MM.1S (cell line): ENCODE measurements at places on chromosomes 11 and 22.
A peak's percentile ranks its signal among the peaks of the same experiment; 100 is the strongest.

DNA sequence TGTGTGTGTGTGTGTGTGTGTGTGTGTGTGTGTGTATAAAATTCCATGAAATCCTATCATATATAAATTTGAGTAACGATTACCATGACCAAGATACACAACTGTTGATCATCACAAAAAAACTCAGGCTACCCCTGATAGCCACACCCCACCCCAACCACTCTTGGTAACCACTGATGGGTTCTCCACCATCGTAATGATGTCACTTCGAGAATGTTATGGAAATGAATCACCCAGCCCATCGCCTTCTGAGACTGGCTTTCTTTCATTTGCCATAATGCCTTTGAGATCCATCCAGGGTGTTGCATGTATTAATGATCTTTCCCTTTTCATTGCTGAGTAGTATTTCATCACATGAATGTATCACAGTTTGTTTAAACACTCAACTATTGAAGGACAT lies 496.0 kb downstream of the MIAT start:
- no peak for DNase-seq

GRCh38 chr22:21941921-21942320 lies 10.7 kb downstream of the PPM1F start:
- DNase-seq = no peak

DNA sequence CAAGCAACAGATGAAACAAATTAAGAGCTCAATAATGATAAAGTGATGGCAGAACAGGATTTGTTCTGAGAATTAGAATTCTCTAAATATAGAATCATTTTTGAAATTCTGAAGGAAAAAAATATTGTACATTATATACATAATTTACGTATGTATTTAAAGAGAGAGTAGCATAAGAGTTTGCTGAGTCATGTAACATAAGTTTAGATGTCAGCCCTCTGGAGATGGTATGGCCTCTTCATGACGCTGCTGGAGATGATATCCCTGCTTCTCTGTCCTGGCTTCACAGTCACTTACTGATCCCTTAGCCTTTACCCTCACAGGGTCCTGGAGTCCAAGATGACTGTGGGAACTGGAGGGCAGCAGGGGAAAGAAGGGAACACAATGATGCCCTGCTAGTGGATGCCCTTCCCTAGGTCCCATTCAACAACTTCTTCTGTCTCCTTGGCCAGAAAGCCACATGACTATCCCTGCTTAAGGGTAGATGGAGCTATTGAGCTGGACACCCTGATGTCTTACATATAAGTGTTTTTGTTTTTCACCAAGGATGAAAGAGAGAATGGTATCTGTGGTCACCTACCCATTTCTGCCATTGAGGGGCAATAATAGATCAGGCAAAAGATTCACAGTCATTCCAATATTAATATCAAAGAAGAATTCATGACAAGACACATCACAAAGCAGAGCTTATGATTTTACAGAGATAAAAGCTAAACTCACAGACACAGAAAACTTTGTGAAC lies 753.1 kb downstream of the TBC1D22A start:
- DNase-seq = peak; percentile 64

- no peak for DNase-seq
These were observed 78.3 kb downstream of the PAK1 start for GRCh38 chr11:77395460-77396173.

DNA sequence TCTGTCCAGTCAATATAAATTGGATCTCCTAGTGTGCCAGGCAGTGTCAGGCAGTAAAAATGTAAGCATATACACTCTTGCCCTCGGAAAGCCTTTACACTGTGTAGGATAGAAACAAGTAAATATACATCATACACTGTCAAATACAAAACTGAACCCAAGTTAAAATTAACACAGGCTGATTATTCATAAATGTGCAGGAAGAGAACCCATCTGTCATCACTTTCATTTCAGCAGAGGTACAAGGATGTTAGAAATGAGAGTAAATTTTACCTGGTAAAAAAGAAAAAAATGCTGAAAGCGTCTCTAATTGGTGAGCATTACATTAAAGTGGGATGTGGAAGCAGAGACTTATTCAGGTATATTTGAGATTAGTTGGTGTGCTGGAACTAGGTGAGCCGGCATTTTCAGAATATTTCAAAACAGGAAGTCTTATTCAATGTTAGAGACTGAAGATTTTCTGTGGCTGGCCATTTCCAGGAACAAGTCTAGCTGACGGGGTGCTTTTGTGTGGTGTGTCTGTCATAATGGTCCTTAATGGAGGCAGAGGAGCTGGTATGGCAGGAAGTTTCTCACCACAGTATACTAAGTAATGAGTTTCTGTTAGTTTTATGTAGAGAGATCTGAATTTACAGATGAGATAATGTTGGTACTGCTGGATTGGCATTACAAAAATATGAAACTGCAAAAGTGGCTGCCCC lies 192.6 kb downstream of the CASP12 start:
- DNase-seq = peak; percentile 96

GRCh38 chr11:33375688-33376311 lies 118.6 kb downstream of the HIPK3 start:
- peak; percentile 16 for DNase-seq

DNA sequence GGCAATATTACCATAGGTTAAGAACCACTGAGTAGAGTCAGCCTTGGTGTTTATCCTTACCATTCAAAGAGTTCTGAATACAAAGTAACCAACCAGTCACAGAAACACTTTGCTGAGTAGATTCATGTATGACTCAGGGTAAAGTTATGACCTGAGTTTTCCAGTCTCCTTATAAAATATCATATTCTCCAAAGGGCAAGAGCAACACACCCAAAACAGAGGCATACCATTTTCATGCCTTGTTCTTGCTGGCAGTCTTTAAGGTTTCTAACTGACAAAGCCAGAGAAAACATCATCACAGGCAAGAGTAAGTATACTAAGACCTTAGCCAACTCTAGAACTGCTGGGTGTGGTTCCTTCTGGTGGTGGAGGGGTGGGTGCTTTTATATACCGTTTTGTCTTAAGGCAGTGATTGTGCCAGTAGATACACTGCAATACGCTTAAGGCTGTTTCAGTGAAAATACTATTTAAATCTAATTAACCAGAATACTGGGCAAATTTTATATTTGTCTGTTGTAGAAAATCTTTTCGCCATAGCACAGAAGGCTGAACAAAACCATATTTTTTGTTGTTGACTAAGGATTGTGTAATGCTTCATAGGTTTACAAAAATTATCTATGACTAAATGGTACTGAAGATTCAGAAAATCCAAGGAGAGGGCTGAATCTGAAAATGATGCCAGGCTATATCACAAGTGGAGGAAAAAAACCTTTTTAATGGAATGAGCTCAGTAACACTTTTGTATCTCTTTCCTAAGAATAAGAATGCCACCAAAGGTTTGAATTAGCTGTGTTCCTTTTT lies 3.0 kb downstream of the ATL3 start:
- DNase-seq = no peak

- no peak for DNase-seq
These were observed 82.4 kb downstream of the ME3 start for GRCh38 chr11:86589856-86590589.

- no peak for DNase-seq
These were observed 18.9 kb downstream of the PLAAT3 start for GRCh38 chr11:63595296-63595695.

DNA sequence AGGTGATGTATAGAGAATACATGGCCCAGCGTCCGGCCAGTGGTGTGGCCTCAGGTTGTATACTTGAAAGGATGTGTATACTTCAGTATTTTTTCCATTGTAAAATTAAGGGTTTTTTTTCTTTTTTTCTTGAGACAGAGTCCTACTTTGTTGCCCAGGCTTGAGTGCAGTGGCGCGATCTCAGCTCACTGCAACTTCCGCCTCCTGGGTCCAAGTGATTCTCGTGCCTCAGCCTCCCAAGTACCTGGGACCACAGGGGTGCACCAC lies 15.8 kb downstream of the ZBTB16 start:
- DNase-seq = no peak

GRCh38 chr22:44489817-44490216 lies 8.2 kb downstream of the RTL6 start:
- DNase-seq = no peak

- no peak for DNase-seq
These were observed 51.9 kb upstream of the CDON start for GRCh38 chr11:126114486-126115126.

- no peak for DNase-seq
These were observed 41.2 kb upstream of the MICAL2 start for GRCh38 chr11:12069066-12069676.

DNA sequence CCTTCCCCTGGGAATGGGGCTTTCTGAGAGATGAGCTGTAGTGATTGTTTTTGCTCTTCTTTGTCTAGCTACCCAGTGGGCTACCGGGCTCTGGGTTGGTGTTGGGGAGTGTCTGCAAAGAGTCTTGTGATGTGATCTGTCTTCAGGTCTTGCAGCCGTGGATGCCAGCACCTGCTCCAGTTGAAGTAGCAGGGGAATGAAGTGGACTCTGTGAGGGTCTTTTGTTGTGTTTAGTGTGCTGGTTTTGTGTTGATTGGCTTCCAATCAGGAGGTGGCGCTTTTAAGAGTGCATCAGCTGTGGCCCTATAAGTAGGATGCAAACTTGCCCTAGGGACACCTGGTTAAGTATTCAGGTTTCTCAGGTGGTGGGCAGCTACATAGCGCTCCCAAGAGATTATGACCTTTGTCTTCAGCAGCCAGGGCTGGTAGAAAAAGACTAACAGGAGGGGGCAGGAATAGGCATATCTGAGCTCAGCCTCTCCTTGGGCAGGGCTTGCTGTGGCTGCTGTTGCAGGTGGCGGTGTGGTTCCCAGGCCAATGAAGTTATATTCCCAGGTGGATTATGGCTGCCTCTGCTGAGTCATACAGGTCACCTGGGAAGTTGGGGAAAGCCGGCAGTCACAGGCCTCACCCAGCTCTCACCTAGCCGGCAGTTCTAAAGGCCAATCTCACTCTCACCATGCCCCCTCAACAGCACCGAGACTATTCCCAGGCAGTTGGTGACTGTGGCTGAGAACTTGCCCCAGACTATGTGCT lies 315.7 kb upstream of the C11orf87 start:
- no peak for DNase-seq

DNA sequence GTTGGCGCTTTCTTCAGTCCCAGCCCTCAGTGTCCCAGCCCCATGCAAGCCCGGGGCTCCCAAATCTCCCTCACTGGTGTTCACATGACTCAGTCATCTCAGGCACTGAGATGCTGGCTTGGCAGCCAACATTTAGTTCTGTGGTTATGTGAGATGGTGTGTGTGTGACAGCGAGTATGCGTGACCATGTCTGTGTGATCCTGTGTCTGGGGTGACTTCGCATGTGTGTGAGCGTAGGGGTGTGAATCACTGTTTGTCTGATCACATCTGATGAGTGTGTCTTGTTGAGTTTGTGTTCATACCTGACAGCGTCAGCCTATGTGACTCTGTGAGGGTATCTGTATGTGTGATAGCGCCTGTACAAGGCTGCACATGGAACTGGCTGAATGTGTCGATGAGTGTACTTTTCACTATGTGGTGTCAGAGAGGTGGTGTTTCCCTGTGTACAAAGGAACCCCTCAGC lies 16.2 kb downstream of the CREB3L1 start:
- DNase-seq = no peak

DNA sequence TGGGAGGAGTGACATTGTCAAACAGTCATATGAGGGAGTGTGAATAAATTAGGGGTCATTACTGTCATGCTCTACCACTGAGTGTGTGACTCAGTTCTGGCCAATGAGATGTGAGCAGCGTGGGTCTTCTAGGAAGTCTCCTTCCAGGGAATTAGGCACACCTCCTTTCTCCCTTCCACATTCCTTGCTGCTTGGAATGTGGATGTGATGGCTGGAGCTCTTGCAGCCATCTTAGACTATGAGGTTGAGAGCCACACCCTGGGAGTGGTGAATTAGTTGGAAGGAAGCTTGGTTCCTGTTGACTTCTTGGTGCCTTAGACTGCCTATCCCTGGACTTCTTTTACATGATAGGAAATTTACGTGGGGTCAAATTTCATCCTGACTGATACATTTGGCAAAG lies 36.5 kb upstream of the SMIM38 start:
- DNase-seq = no peak

- no peak for DNase-seq
These were observed 398.5 kb downstream of the TBC1D22A start for GRCh38 chr22:47160781-47161520.

DNA sequence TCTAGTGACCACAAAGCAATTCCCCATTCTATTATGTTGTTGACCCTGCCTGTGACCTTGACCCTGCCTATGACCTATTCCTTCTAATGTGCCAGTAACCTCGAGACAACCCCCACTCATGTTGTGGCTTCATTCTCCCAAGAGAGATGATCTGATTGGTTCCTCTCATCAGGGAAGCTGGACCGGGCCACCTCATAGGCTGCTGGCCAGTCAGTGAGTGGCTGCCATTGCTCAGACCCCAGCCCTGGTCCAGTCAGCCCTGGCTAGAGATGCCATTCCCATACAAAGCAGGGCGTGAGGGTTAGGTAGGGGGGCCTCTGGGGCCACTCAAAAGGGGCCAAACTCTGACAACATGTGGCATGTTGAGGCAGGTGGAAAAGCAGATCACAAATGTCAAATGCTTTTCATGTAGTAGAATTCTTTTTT lies 11.9 kb downstream of the SLC29A2 start:
- DNase-seq = no peak

GRCh38 chr11:44096360-44097185 lies 1.1 kb downstream of the EXT2 start:
- no peak for DNase-seq

DNA sequence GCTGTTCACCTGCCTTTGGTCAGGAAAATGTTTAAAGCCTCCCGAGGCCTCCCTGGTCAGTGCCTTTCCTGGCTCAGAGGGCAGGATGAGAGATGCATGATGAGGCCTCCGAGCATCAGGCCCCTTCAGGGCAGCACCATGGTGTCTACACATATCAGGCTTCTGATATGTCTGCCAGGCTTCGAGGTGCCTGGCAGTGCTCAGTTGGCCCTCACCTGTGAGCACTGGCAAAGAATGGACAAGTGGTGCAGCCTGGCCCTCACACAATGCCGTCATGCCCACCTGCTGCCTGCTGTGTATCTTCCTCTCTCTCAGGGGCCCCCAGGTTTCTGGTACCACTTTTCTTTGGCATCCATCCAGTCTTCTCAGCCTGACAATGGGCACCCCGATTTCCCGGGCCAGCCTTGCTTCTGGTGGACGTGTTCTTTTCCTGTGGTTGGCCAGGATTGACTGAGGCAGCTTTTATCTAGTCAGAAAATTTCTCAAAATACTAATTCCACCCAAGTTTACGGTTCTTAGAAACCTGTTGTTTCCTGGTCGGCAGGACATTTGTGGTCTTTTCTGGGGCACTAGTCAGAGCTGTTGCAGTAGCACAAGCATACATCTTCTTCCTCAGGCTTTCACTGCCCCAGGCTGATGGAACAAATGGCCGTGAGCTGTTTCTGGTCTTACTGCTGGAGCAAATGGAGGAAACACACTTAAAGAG lies 76.8 kb upstream of the SUSD2 start:
- DNase-seq = no peak

- no peak for DNase-seq
These were observed 123.4 kb downstream of the SWAP70 start for GRCh38 chr11:9787260-9787659.

- DNase-seq = no peak
These were observed 434.3 kb downstream of the ETS1 start for GRCh38 chr11:128152796-128153696.

- no peak for DNase-seq
These were observed 19.1 kb upstream of the LINC01488 start for GRCh38 chr11:69462106-69462951.

- DNase-seq = no peak
These were observed 10.8 kb downstream of the PRR33 start for GRCh38 chr11:1880746-1881441.

- no peak for DNase-seq
These were observed 29.6 kb upstream of the TBCEL start for GRCh38 chr11:120994091-120994859.
